ENCODE measurements at places on chromosomes 4 and X.

DNA sequence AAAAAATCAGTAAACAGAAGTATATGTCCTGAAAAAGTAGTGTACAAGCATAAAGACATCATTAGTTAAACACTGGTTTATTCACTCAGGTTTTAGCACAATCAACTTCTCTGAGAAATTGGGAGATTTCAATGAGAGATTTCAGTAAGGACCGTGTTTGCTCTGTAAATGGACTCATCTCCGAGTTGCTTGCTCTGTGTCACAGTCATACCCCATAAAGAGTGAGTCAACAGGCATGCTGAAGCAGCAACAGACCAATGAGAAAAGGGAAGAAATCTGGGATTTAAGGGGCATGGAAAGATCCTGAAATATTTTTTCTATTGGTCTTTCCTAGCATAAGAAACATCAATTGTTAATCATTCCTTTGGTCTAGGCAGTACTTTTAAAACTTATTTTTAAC is 4.7 kb downstream of the GLUD2 start:
- no peak for DNase-seq

DNA sequence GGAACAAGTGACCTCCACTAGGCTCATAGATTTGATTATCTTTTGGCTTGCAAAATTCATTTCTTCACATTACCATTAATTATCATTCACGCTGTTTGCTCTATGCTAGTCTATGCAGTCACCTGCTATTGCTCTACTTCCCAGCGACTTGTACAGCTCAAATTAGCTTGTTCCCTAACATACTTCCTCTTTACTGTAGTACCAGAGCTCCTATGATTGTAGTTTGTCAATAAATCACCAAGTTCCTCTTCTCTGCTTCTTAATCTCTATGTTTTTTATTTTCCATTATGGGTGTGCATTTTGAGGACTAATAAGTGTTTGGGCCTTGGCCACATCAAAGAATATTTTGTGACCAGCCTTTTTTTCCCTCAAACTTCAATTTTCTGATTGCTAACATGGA is 6.2 kb upstream of the GSPT2 start:
- no peak for DNase-seq

- DNase-seq, result no peak
Measured at GRCh38 chr4:5927747-5928146, 34.9 kb upstream of the CRMP1 start.

GRCh38 chrX:24079411-24079810 is 24.7 kb downstream of the EIF2S3 start:
- no peak for DNase-seq

DNA sequence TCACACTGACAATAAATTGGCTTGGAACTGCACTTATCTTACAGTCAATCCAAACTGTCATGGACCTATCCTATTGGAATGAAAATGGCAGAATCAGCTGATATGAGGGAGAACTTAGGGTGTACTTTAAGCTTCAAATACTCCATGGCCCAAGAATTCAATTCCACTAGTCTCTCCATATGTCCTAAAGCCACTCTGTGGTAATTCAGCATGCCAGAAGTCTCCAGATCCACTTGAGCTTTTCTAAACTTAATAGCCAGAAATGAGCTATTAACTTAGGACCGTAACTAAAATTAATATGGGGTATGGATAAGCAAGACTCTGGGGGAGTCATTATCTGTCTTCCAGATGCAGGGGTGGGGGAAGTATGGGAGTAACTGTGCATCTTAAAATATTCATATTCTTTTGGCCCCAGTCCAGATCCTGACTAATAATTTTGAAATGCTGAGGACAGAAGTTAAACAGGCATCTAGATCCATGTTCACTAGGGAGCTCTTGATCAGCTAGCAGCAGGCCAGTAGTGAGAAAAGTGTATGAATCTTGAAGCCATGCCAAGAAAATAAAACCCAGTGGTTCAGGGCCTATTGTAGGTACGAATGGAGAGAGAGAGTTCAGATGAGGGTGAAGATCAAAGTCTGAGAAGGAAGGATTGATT is 167.6 kb downstream of the DKK2 start:
- peak; percentile 91 for DNase-seq

DNA sequence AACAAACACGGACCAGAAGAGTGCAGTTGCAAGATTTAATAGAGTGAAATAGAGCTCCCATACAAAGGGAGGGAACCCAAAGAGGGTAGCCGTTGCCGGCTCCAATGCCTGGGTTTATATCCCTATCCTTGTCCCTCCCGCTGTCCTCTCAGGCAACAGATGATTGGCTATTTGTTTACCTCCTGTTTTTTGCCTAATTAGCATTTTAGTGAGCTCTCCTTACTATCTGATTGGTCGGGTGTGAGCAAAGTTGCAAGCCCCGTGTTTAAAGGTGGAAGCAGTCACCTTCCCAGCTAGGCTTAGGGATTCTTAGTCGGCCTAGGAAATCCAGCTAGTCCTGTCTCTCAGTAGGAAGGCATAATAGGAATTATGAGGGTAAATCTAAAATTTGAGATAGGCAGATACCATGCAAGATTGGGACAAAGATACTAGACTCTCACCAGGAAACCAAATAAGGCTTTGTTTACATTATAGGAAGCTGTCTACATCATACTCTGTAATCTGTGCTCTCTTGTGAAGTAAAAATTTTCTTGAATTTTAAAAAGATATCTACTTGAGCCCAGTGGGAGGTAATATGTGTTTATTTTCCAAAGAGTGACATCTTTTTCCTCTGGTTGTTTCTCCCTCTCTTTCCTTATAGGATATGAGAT is 65.9 kb downstream of the ATP10D start:
- DNase-seq, result no peak

GRCh38 chr4:168598191-168598590 is 101.3 kb downstream of the PALLD start:
- DNase-seq, result no peak

- DNase-seq, result no peak
Measured at GRCh38 chr4:6122496-6122895, 77.9 kb downstream of the JAKMIP1 start.

GRCh38 chr4:105277702-105278101 is 131.0 kb downstream of the TET2 start:
- DNase-seq, result no peak

GRCh38 chr4:180557950-180558349 is 1685.3 kb upstream of the TENM3 start:
- no peak for DNase-seq

DNA sequence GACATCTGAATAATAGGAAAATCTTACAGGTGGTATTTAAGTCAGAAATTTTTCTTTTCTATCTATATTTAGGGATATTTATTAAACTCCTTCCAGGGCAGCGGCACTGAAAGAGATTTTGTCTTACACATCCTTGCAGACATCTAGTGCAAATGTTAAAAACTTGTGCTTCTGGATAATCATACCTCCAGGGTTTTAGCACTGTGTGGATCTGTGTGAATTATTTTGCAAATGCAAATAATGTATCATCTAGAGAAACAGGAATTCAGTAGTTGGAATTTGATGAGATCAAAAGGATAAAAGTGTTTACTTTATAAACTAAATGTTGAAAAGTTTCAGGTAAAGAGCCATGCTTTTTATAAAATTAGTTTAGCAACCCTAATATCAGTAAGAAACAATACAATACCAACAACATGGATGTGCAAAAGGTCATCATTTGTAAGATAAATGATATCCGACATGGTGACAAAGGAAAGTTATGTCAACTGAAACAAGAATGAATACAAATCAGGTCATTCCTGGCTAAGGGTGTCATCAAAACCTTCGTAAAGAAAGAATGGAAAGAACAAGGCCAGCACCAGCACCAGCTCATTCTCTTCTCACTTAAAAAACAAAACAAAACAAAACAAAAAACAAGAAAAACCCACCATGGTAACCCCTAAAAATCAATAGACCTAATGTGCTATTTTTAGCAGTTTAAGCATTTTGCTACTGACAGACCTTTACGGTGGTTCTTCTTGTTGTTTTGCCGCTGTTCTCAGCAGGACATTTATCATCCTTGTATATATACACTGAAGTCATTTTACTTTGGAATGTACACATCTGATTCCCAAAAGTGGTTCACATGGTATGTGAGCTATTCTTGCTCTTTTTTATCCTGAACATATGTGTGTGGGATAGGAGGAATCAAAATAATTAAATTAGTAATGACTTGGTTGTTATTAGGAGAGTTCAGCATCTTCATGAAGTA is 219.7 kb upstream of the NDST3 start:
- DNase-seq, result no peak

DNA sequence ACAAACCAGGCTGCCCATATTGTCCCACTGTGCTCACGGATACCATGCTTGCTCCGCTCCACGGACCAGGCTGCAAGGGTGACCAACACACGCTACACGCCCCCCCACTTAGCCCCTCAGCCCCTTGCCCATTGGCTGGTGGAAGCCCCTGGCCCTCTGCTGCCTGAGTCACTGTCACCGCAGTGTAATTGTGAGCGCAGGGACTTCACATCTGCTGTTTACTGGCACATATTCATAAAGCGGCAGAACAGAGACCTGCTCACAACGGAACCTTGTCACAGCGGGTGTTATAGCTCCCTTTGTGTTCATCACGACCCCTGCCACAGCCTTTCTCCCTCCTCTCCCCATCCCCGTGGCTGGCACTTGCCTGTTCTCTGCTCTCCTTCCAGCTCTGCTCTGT is 83.7 kb downstream of the PSAPL1 start:
- DNase-seq, result no peak

DNA sequence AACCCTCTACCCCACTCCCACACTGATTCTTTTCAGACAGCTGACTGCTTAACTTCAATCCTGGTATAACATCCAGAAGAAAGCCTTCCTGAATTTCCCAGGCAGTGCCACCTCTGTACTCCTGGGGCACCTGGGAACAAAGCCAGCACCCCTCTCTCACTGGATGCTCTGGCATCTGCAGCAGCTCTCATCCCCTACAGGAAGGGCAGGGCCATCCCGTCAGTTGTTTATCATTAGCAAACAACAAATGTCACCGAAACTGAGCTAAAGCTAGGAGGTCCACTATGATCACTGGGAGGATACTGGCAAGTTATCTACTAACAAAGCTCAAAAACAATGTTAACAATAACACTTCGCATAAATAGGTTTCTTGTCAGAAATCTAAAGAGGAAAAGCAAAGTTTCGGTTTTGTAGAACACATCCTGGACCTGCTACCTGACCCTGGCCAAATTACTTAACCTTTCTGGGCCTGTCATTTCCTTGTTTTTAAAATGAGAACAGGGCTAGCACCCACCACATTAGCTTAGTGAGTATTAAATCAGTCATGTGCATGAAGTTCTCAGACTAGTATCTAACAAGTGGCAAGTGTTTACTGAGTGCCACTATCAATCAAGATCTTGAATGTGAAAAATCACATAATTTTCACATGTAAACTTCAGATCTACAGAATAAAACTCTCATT is 86.6 kb downstream of the NR3C2 start:
- no peak for DNase-seq

- DNase-seq, result no peak
Measured at GRCh38 chr4:107733431-107733925, 13.4 kb upstream of the PAPSS1 start.

DNA sequence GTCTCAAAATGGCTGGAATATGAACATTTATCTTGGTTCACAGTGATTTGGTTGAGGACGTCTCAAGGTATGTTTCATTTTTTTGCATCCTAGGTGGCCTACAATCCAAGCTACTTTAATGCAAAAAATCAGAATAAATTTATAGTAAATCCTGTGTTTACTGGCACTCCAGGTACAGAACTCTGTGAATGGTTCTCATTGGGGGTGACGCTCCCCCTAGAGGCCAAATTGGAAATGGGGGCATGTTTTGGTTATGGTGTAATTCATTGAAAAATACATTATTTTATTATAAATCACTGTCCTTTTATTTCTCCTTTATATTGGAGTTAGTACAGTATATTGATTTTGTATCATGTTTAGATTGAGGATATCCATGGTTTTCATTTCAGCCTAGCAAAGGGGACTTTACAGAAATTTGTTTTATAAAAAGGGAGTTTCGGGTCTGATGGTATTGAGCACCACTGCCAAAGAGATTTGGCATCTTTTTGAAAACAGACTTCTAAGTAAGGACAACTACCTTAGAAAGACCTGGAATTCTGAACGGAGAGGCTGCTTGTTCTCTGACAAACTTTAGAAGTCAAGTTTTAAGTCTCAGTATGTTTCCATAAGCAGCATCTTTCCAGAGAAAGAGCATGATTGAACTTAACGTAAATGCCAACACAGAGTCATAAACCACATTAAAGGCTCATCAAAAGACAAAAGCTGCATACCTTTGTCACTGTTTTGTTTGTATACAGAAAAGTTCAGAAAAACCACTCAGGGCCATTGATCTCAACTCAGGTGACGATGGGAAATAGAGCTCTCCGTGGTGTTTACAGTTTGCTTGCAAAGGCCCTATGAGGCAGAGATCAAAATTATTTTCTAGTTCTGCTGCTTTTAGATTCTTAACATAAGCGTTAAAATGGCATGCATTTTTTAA is 19.4 kb downstream of the MTM1 start:
- DNase-seq, result no peak

- DNase-seq, result no peak
Measured at GRCh38 chr4:53059256-53059655, 197.1 kb downstream of the RASL11B start.

DNA sequence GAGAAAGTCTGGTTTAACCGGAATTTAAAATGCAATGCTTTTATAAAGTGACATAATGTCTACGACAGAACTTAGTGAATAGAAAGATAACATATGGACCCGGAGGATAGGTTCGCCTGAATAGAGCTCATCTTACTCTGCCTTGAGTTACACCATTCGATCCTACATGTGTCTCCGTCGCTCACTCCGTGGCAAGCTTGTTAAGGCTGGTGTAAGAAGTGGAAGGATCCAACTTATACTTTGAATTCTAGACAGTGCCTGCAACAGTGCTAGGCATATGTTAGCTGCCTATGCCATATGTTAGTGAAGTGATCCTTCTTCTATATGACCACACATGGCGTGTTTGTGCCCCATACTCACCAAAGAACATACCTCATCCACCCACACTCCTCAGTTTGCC is 50.9 kb downstream of the SEL1L3 start:
- DNase-seq, result no peak

GRCh38 chr4:140222171-140222570 is 68.2 kb upstream of the MAML3 start:
- DNase-seq, result no peak

DNA sequence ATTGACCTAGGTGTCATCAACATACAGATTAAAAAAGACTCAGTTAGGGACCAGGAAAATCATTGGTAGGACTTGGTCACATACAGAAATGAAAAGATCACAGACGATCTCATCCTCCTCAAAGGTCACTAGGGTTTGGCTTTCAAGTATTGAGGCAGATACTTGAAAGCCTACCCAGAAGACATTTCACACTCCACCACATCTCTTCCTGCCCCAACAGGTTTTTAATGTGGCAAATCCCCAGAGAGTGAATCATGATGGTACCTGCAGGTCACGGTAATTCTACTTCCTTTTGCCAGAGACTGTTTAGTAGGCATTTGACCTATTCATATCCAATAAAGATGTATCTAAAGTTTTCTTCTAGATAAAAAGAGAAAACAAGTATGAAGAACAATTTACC is 44.1 kb downstream of the INPP4B start:
- no peak for DNase-seq

GRCh38 chr4:110483516-110483915 is 7.6 kb downstream of the ENPEP start:
- DNase-seq, result no peak

DNA sequence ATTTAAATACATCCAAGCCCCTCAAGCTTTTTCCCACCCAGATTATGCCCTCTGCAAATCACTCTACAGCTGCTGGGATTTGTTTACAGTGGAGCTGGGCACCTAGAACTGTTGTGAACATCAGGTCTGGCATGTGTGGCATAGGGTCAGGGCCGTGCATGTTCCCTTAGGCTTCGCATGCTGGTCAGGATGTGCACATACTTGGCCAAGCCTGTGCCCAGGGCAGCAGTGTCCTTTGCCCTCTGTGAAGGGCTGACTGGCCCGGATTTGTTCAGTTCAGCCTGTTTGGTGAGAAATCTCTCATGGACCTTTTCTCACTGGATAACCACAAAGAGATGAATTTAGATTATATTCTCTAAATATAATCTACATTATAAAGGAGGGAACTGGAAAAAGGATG is 471.9 kb downstream of the TRIML1 start:
- DNase-seq, result no peak

All from HS-27A (cell line).